ENCODE measurements at places on chromosomes 11 and 22. TPM values are rescaled to one million over a fixed set of nuclear protein-coding genes. Genes with fewer than 3 reads are reported as not detected.

GRCh38 chr11:10866893-10867331, 9.1 kb upstream of the ZBED5 start:
- DNase-seq: no peak

The PGA3 gene
- total RNA-seq: not detected

The MYO7A gene
- 0.29 TPM for total RNA-seq

GRCh38 chr11:17169876-17170275, 37.9 kb downstream of the PIK3C2A start:
- no peak for DNase-seq

DNA sequence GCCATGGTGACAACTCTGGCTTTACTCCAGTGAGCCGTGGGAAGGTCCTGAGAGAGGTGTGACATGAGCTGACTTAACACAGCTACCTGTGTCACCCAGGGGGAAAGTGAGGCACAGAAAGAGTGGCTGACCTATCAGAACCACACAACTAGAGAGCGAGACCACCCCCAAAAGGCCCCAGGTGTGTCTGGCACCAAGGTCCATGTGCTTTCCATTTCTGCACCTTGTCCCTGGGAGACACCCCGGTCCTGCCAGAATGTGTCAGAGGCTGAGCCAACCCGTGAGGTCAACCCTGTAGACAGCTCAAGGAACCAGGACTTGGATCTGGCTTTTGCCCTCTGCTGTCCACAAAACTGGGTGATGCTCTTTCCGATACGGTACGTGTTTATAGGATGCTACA, 9.8 kb downstream of the MAFF start:
- DNase-seq: no peak

GRCh38 chr11:130389335-130389935, 39.0 kb downstream of the ADAMTS8 start:
- DNase-seq: no peak

DNA sequence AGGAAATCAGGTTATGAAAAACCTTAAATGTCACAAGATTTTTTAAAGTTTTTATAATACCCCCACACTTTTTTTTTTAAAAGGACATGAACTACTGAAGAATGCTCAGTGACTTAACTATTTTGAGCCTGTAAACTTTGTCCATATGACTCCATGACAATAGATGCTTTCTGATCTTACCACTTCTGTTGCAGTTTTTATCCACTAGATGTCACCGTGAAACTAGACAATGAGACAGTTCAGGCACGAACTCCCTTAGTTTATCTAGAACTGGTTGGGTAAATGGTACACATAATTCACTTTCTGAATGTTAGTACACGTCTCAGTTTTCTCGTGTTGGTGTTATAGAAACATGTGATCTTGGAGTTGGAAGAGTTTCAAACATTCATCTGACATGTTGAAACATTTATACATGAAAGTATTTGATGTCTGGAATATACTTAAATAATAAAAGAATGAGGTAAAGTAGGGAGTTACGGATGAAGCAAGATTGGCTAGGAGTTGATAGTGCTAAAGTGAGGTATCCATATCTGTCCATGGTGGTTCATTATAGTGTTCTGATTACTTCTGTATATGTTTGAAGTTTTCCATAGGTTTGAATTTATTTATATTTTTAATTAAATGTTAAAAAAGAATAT, 8.1 kb downstream of the CCDC15 start:
- peak; percentile 9 for DNase-seq

The MYBPC3 gene
- total RNA-seq: not detected

- DNase-seq: no peak
Observed at GRCh38 chr11:124582565-124582964, 12.8 kb downstream of the OR8A1 start.

The OR8G1 gene
- not detected for total RNA-seq

DNA sequence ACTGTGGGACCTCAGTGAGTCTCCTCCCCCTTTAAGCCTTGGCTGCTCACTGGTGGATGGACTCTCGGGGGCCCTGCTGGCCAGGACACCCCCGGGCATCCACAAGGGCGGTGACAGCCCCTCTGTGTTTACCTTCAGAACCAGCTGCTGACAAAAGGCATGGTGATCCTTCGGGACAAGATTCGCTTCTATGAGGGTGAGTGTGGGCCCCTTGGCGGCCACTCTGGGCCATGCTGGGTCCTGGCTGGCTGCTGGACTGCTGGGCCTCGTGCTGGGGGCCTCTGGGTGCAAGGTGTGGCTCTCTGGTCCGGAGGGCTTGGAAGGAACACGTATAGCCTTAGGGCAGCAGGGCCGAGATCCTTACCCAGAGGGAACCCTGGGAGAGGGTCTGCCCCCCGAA, 24.4 kb downstream of the PRR5 start:
- DNase-seq: no peak

The UBQLNL gene
- not detected for total RNA-seq

GRCh38 chr11:92653454-92653853, 316.0 kb upstream of the MTNR1B start:
- no peak for DNase-seq

DNA sequence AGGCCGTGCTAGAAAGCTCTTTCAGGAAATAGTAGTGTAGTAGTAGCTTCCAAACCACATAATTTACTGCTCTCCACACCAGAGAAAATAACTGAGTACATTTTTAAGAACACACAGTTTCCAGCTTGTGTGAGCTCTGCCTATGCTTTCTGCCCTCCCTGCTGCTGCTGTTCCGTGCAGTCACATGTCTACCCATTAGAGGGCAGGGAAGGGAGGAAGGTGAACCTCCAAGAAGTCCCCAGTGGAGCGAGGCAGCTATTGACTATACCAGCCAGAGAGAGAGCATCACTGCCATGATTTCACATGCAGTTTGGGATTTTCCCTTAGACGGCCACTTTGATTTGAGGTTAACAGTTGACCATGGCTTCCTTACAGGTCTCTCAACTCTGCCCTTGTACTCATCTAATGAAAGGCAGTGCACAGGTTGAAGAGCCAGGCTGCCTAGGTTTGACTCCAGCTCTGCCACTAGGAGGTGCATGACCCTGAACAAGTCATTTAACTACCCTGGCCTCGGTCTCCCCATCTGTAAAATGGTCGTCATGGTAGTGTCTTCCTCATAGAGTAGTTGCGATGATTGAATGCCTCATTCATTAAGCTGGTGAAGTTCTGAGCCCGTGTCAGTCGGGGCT, 19.7 kb upstream of the CTTN start:
- no peak for DNase-seq
